ENCODE measurements at places on chromosomes 4 and X.

GRCh38 chr4:40840255-40840984 lies 90.7 kb downstream of the NSUN7 start:
- no peak for DNase-seq

GRCh38 chr4:18441203-18441590 lies 419.6 kb upstream of the LCORL start:
- DNase-seq = no peak

GRCh38 chr4:16001484-16001858 lies 38.5 kb upstream of the FGFBP2 start:
- no peak for DNase-seq

DNA sequence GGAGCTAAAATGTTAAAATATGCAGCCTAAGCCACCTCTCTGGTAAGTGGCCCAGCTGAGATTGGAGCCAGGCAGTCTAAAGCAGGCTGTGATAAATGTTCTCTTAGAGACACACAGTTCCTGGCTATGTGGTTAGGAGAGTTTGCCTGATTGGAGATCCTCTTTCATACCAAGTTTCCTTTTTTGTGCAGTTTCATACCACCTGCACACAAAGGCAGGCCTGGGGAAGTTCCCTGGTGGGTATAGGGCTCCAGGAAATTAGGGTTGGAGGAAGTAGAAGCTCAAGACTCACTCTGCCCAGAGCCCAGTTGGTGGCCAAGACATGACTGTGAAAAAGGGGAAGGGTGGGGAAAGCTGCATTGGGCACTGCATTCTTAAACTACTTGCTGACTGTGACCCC lies 16.9 kb downstream of the CYBB start:
- no peak for DNase-seq

GRCh38 chrX:68710870-68711576 lies 63.6 kb downstream of the STARD8 start:
- DNase-seq = no peak

DNA sequence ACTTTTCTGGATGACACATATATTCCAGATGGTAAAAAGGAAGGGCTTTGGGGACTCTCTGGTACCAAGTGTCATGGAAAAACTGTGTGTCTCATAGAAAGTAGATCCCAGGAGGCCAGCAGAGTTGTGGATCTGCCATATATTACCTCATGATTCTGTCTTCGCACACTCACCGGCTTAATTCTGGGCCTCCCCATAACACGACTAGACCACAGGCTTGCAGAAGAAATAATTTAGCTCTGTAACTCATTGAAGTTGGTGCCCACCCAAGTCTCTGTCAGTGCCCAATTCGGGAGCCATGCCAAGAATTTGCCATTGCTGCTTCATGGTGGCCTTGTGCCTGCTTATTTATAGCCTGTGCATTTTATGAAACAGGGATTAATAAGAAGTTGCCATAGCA lies 104.5 kb downstream of the AR start:
- DNase-seq = no peak

GRCh38 chr4:15682242-15683142 lies 865 bp downstream of the FAM200B start:
- no peak for DNase-seq

- DNase-seq = no peak
Observed at GRCh38 chr4:103197765-103198110, 405 bp downstream of the CENPE start.

GRCh38 chr4:109078724-109079123 lies 223.7 kb downstream of the COL25A1 start:
- DNase-seq = no peak

DNA sequence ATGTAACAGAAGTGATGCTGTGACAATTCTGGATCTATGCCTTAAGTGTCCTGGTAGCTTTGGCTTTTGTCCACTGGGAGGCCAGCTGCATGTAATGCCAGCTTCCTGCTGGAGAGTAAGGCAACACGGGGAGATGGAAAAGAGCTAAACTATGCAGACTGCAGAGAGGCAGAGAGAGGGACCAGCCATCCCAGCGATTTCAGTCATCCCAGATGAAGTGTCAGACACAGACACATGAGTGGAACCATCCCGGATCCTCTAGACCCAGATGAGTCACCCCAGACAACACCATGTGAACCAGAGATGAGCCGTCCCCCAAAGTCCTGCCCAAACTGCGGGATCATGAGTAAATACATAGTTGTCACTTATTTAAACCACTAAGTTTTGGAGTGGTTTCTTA lies 14.6 kb downstream of the SRPX start:
- no peak for DNase-seq

DNA sequence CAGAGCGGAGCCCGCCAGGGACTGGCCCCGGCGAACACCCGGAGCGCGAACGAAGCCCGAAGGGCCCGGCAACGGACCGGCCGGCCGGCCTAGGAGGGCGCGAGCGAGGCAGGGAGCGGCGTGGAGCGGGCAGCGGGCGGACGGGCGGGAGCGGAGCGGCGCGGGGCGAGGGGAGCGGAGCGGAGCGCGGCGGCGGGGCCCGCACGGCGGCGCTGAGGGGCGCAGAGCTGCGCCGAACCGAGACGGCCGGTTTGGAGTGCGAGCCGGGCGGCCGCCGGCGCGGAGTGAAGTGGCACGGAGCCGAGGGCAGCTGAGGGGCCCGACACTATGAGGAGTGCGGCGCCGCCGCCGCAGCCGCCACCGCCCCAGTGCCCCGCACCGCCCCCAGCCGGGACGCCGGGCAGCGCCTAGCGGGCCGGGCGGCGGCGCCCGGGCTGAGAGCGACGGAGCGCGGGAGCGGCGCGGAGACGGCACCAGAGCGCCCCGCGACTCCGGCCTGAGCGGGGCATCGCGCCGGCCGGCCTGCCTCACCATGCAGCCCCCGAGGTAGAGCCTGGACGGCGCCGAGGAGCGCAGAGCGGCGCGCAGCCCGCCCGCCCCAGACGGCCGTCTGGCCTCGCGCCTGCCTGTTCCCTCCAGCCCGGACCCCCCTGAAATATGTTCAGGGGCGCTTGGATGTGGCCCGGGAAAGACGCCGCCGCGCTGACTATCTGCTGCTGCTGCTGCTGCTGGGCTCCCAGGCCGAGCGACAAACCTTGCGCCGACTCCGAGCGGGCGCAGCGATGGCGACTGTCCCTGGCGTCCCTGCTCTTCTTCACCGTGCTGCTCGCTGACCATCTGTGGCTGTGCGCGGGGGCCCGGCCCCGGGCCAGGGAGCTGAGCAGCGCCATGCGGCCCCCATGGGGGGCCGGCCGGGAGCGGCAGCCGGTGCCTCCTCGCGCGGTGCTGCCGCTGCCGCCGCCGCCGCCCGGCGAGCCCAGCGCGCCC lies 793 bp downstream of the NALF2 start:
- no peak for DNase-seq

DNA sequence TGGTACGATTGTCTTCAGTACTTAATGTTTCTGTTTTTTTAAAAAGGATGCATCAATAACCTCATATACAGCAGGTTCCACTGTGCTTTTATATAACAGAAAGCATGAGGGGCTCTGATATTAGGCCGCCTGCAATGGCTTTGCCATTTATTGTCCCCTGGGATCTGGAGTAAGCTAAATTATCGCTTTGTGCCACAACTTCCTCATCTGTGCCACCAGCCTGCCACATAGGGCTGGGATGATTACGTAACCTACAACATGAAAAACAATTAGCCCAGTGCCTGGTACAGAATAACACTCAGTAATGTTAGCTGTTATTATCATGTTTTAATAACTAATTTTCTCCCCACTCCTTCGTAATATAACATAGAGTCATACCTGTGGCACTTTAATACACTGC lies 65.5 kb upstream of the TRIM2 start:
- no peak for DNase-seq

DNA sequence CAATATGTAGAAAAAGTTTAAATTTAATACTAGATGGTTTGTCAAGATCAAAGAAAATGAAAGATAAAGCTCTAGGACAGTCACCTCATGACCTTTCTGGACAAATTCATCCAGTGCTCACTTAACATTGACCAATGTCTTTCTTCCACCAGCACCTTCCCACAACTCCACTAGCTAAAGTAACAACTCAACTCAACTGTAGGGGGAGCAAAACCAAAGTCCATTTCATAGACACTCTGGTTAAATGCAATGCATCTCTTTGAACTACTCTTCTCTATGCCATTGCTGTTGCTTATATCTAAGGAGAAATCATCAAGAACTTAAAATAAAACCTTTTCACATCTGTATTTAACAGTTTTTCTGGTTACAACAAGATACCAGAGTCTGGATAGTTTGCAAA lies 25.1 kb downstream of the UGT2B4 start:
- no peak for DNase-seq

DNA sequence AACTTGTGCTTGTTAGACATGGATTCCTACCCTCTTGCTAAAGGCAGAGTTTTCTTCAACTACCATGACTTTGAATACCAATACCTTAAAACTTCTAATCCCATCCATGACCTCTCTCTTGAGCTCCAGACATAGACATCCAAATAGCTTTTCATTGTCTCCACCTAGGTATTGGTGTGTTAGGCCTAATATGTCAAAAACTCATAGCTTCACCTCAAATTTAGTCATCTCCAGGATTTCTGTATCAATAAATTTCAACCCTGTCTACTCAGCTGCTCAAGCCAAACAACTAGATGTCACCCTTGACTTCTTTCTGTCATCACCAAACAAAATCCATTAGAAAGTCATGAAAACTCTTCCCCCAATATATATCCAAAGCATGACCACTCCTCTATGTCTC lies 617.7 kb upstream of the GRIA3 start:
- no peak for DNase-seq

DNA sequence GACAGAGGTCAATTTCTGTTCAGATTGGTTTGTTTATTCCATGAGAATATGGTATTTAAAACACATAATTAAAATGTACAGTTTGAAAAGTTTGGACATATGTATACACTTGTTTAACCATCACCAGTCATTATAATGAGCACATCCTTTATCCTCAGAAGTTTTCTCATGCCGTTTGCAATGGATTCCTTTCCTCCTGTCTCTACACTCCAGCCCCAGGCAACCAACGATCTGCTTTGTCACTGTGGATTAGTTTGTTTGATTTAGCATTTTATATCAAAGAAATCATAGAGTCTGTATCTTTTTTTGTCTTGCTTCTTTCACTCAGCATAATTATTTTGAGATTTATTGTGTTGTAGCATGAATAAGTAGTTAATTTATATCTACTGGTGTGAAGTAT lies 243.0 kb upstream of the TRAM1L1 start:
- DNase-seq = no peak

- DNase-seq = no peak
Observed at GRCh38 chr4:8607603-8608481, 15.3 kb downstream of the CPZ start.

GRCh38 chr4:28250646-28251045 lies 1390.0 kb downstream of the STIM2 start:
- no peak for DNase-seq

GRCh38 chr4:101527188-101527587 lies 179.9 kb upstream of the PPP3CA start:
- no peak for DNase-seq

DNA sequence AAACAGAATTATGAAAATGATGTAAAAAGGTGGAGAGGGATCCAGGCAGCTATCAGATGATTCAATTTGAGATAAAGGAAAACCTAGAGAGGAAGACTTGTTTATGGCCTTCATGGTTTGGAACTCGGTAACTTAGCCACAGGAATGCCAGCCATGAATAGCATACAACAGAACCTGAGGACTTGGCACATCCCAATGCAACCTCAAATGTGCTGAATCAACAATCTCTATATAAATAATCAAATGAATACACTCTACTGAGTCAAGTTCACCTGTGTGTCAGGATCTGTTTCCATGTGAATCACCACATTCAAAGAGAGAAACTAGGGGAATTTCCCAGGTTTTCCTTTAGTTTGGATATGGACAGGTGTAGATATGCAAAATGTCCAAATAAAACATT lies 86.9 kb downstream of the MBNL3 start:
- no peak for DNase-seq

DNA sequence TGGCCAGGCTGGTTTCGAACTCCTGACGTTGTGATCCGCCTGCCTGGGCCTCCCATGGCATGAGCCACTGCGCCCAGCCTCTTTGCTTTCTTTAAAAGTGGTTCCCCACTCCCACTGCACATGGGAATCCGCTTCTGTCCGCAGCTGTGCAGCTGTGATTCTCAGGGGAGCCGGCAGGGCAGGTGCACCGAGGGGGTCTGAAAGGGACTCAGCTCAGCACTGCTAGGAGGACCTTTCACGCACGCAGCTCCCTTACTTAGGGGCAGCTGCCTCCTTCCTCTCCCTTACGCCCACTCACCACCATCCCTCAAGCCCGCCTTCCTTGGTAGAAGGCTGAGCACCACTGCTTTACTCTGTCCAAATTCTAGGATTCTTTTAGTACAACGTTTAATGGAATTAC lies 40.4 kb upstream of the CYP4V2 start:
- DNase-seq = no peak

DNA sequence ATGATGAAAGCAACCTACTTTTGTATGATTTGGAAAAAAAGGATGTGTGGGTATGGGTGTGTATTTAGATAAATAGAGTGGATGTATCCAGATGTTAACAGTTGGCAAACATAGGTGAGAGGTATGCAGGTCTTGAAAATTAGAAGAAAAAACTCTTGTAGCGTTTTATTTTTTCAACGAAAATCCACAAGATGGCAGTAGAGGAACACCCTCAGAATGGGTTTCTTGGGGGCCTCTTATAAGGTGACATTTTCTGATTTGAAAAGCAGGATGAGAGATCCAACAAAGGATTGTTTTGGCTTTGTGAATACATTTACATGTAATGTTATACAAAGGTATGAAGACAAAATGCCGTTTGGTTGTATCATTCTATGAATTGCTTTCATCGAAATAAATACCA lies 68.3 kb downstream of the FMR1NB start:
- no peak for DNase-seq

- DNase-seq = no peak
Observed at GRCh38 chr4:141473026-141473540, 163.3 kb upstream of the IL15 start.

DNA sequence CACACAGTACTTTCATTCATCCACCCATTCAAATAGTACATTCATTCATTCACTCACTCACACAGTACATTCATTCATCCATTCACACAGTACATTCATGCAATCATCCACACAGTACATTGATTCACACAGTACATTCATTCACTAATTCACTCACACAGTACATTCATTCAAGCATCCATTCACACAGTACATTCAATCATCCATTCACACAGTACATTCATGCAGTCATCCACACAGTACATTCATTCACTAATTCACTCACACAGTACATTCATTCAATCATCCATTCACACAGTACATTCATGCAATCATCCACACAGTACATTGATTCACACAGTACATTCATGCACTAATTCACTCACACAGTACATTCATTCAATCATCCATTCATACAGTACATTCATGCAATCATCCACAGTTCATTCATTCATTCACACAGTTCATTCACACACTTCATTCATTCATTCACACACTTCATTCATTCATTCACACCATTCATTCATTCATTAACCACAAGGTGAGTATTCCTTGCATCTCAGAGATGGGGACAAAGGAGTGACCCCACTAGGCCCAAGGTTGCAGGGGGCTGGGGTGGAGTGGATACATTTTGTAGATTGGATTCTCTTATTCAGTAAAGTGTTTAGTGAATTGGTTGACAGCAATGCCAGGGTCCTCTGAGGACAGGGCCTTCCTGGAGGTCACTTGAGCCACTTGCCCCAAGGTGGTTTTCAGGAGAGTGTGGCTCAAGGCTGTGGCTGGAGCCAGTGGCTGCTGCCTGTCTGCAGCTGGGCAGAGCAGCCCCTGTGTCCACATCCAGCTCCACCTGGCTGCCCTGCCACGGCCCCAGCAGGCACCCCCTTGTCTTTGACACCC lies 4.3 kb upstream of the SPON2 start:
- DNase-seq = no peak

GRCh38 chrX:47484885-47485284 lies 1.9 kb upstream of the ZNF41 start:
- no peak for DNase-seq
